Choroid plexus epithelial cell (primary cell): ENCODE measurements at places on chromosomes 16 and 17.

DNA sequence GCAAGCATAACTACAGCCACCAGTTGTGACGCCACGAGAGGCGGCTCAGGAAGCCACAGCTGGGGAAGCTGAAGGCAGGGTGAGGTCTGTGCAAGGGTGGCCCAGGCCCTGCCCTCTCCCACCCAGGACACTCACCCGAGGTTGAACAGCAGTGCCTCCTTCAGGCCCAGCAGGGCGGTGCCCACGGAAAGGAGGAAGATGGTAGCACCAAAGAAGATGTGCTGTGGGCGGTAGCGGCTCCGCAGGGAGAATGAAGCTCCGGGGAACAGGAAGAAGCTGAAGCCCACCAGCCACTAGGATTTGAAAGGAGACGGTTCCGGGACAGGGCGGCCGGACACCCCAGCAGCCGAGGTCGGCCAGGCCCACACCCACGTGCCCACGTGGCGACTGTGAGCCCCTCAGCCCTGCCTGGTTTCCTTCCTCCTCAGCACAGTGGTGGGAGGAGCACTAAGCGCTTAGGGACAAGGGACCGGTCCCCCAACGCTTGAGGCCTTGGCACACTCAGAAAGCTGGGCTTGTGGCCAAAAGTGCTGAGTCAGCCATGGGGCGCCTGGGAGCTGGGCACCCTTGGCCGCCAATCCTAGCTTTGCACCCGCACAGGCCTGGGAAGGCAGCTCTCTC lies 11.0 kb downstream of the CYB561 start:
- no peak for DNase-seq

DNA sequence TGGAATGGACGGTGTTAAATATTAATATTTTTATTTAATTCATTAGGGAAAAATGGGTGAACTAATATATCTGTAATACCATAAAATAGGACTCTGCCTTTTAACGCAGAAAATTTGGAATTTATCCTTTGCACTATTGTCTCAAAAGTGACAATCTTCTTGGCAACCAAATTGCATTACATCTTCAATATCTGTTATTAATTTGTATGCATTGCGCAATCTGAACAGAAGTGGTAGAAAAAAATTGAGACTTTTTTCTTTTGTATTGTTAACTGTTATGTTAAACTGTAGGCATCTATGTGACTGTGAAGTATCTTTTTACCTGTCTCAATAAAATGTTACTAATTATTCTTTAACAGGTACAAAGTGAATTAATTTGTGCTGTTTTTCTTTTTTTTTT lies 55.6 kb downstream of the PPM1E start:
- DNase-seq, result no peak

DNA sequence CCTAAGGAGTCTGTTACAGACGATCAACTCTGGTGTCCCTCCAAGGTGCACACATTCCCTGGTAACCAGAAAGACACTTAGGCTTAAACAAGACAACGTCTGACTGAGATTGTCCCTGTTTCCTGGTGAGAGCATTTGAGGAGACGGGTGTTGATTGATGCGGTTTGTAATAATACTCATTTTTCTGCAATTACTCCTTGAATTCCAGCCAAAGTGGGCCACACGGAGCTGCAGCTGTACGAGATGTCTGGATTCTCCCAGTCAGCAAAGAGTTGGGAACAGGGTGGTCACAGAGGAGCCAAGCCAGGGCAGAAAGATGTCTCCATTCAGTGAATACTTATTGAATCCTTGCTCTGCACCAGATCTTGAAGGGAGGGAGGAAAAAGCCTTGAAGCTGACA lies 30.9 kb upstream of the CES5A start:
- DNase-seq, result no peak

DNA sequence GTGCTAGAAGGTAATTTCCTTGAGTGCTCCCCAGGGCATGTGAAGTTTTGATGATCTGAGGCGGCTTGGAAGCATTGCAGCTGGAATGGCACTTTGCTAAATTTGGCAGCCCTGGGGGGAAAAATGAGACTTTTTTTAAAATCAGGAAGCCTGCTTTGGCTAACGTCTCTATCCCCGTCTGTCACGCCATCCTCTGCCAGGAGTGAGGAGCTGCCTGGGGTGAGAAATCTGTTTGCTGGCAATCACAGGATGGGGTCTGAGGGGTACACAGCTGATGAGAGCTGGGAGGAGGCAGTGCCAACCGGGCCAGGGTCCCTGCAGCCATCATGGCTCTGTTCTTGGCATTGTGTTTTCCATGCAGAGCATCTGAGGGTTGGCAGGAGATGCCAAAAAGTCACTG lies 2.0 kb downstream of the ABCC12 start:
- DNase-seq, result no peak

- no peak for DNase-seq
Measured at GRCh38 chr16:30434852-30435251, 5.0 kb upstream of the DCTPP1 start.

DNA sequence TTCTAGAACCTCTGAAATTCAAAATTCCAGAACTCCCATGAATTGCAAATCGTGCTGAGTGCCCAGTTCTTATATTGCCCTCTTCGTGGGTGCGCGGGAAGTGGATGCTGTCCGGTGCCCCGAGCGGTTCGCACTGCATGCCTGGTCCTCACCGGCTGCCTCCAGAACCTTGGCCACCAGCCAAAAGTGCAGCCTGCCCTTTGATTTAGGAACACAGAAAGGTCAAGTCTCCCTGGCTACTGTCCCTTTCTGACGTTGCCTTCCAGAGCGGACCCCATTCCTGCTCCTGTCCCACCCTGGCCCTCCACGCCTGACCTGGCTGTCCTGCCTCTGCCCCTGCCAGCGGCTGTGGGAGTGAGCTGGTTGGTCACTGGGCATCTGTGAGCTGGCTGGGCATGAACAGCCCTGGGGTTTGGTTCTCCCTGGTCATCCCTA lies 9.7 kb downstream of the NEUROD2 start:
- no peak for DNase-seq

DNA sequence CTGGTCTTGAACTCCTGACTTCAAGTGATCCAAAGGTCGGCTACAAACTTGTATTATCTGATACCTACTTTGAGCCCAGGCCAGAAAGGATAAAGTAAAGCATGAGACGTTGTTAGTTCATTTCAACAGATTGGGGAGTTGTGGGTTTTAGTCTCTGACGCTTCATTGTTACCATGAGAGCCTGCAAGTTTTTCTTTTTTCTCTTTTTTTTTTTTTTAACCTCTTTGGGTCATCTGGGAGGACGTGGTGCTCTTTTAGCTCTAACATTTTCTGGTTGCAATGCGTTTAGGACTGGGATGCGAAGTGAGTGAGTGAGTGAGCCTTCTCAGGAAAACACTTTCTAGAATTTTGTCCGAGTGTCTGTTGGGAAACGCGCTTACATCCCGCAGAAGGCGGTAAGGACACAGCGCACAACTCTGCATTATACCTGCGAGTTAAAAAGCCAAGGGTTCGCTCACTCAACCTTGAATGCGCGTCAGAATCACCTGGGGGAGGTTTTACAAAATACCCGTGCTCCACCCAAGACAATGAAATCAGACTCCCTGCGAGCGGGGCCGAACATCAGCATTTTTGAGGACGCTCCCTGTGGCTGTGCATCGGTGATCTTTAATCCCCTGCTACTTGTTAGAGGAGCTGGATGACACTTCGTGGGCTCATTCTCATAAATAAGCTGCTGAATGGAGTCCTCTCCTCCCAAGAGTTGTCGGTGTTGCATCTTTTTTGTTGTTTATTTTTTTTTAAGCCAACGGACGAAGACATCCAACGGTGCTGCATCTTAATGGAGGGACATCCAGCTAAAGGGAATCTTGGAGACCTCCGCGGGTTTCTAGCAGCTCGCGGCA lies 629 bp upstream of the RNF135 start:
- peak; percentile 18 for DNase-seq

DNA sequence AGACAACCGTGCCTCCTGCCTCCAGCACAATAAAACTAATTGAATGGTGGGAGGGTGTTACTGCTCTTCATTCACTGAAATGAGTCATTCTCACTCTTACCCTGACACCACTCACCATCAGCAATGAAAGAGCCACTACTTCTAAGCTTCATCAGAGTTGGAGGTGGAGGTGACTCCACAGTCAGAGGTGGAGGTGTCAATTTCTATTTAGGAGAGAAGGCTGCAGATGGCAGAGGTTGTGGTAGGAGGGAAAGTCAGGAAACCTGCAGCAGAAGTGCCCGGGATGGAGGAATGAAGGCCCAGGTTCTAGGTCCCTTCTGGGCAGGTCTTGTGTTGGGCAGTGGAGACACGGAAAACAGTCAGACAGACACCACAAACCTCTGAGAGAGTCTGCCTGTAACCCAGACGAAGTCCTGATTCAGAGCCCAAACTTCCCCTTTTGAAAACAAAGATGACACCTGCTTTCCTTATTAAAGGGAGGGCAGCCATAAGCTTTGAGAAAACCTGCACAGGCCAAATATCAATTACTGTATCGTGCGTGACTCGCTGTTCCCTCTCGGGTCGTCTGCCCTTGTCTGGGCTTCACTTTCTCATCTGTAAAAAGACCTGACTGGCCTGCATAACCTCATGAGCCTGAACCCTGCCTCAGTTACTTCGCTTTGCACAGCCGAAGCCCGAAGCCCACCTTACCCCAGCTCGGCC lies 668 bp downstream of the ATPAF2 start:
- DNase-seq, result no peak

- no peak for DNase-seq
Measured at GRCh38 chr17:50308666-50309065, 34.4 kb downstream of the TMEM92 start.

DNA sequence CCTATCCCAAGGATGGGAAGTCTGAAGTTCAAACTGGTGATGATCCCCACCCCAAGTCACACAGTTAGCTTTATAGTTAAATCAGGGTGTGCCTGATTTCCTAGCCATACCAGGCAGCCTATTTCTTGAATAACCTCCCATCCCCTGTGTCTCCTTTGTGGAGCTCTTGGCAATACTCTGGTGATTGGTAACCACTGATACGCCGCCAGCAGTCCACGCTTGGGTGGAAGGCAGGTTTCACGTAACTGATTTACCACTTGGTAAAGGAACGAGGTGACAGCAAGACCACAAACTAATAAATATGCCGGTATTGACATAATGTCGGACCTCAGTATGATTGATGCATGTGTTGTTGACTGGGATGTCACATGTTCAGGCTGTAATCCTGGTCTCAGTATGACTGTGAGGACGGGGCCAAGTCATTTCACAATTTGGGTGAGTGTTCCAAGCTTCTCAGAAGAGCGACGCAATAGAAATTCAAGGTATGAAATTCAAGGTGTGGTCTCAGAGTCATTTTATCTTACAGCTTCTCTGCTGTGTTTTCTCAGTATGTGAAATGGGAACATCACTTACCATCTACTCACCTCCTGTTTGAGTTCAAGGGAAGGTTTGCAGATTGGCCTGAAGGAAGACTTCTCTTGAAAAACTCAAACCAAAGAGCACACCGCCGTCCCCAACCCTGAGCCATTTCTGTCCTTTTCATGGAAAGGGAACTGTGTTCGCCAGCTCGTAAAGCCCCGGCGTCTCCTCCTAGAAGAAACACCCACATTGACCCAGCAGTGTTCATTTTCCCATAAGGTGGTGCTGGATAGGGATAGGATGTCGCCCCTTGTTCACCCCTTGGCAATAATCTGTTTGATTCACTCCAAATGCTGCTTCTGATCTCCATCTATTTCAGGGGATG lies 678.9 kb downstream of the WWOX start:
- DNase-seq, result no peak

DNA sequence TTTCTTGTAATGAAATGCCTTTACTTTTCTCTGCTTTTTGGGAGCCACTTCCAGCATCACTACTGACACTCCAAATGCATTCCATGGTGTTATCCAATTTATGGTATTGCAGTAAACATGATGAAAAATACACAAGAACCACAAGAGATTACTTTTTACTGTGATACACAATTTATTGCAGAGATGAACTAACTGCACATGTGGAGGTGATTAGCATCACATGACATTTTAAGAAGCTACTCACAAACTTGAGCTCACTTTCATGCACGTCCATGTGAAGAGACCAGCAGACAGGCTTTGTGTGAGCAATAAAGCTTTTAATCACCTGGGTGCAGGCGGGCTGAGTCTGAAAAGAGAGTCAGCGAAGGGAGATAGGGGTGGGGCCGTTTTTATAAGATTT lies 780.5 kb upstream of the GOT2 start:
- DNase-seq, result no peak

DNA sequence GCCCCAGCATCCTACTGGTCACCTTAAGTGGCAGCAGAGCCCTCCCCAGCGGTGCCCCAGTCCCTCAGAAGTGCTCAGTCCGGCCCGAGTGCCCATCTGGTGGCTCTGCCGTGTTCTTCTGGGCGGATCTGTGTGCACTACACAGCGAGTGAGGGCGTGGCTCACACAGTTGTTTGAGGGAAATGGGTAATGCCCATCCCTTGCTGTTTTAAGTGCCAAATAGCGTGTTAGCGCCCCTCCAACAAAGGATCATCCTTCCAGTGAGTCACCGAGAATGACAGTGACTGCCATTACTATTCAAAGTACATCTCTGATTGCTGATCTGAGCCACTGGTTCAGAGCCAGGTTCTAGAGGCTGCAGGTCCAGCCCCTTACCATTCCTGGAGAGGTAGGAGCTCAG lies 152.0 kb downstream of the LGALS9B start:
- no peak for DNase-seq
